ENCODE measurements at places on chromosomes 16 and 17.

DNA sequence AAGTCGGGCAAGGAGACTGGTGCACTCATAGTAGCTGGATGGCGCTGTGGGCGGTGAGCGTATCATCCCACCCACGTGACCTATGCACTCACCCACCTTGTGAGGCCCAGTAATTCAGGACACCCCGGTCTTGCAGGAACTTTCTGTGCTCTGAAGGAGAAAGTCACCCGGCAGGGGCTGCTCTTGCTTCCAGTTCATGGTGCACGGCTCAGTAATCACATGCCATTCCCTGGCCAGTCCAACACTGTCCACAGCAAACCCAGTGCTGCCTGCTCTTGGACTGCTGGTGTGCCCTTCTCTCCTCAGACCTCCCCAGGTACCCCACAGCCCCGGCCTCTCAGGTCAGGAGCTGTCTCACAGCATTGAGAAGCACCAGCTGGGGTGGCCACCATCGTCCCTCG lies 16.4 kb upstream of the RHBDF2 start:
- no peak for DNase-seq

DNA sequence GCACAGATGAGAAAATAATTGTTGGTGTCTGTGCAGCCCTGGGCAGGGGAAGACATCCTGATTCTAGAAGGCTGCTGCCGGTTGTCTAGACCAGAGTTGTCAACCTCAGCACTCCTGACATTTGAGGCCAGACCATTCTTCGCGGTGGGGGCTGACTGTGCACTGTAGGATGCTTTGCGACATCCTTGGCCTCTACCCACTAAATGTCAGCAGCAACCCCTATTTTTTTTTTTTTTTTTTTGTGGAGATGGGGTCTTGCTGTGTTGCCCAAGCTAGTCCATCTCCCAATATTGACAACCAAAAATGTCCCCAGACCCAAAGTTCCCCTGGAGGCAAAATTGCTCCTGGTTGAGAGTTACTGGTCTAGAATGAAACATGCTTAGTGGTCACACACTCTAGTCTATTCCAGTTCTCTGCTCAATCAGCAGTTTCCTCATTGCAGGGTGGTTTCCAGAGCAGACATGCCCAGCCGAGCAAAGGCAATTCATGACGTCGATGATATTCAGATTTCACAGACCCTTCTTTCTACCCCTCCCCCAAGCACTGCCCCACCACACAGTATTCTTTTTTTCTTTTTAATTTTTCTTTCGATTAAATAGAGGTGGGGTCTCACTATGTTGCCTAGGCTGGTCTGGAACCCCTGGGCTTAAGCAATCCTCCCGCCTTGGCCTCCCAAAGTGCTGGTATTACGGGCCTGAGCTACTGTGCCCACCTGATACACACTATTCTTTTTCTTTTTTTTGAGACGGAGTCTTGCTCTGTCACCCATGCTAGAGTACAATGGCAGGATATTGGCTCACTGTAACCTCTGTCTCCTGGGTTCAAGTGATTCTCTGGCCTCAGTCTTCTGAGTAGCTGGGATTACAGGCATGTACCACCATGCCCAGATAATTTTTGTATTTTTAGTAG lies 9.0 kb downstream of the C17orf99 start:
- no peak for DNase-seq

GRCh38 chr17:64095144-64095882 lies 34.6 kb downstream of the ERN1 start:
- DNase-seq: no peak

DNA sequence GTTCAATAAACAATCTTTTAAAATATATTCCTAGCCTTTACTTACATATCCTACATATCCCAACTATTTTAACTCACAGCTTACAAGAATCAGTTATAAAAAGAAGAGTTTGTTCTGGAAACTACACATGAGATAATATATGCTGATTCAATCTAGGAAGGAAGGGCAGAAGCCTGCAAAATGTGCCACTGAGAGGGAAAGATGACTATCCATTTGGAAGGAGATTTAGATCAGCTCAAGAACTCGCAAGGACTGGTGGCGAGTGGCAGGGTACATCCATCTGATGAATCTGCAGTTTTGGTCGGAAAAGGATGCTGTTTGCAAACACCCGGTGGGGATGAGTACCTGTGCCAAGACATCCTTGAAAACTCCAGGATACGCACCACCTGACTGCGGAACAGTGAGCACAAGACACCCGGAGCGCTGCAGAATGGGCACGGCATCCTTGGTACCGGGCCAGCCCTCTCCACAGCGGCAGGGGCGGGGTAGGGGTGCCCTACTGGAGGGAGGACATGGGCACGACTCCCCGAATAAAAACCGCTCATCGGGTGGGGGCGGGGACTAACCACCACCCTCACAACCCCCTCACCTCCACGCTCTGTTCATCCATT lies 723 bp downstream of the TRIM37 start:
- peak; percentile 8 for DNase-seq

- DNase-seq: no peak
Observed at GRCh38 chr17:82984751-82985427, 94.5 kb upstream of the METRNL start.

DNA sequence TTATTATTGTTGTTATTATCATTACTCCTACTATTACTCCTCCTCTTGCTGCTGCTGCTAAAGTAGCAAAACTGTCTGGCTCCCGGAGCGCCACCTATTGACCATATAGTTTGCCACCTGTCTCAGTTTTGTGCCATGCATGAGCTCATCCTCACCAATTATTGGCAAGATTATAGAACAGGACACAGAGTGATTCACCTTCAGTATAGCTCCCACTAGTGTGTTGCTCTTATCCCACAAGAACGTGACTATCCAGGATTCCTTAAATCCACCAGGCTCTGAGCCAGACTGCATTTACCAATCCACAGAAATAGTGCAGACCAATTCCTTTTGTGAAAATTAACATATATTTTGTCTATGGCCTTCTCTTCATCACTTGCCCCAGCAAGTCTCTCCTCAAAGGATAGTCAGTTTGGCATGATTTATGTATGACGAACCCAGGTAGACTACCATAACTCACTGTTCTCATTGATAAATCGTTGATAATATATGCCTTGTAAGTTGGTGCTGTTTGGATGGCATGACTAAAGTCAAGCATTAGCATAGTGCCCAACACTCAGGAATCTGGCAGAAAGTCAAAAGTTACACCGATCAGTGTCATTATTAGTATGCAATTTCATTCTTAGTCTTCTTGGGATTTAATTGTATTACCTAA lies 405.5 kb upstream of the HSBP1 start:
- DNase-seq: no peak
